Stimulated activated CD4-positive, alpha-beta T cell treated with anti-CD3 and anti-CD28 coated beads, Interleukin-4, amount 100 ng/mL, for 1 hour (primary cell): ENCODE measurements at places on chromosomes 1 and 21.

GRCh38 chr1:40599926-40600325, 65.6 kb downstream of the RIMS3 start:
- no peak for DNase-seq

GRCh38 chr1:167880580-167881021, 33.3 kb downstream of the ADCY10 start:
- DNase-seq = no peak

GRCh38 chr1:35797380-35797779, 10.4 kb upstream of the AGO4 start:
- DNase-seq = no peak

DNA sequence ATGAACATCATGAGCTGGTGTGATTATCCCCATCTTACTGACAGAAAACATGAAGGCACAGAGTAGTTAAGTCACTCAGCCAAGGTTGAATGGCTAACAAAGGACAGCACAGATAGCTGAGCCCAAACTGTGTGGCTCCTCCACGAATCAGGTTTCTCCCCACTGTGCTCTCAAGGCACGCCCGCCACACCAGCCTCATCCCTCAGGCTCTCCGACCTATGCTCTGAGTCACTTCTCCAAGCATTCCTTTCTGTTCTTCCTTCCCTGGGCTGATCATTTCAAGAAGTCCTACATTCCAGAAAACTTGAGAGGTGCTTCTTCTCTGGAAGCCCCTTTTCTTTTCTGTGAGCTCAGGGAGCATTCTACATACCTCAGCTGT, 25.3 kb upstream of the SDC3 start:
- DNase-seq = no peak

DNA sequence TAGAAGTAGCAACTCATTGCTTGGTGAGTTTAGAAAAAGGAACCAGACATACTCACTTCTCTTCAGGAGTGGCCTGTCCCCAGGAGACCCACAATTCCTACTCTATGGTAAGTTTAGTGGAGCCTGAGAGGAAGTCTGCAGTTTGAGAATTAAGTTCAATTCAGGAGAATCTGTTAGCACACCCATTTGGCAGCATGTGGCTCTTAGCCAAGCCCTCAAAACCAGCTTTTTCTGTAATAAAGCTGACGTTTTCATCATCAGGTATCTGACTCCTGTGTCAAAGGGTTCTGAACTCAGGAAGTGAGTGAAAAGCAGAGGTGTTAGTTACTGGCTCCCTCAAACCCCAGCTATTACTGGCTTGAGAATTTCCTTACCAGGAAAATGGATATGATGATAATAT, 20.4 kb upstream of the RGS16 start:
- no peak for DNase-seq

- no peak for DNase-seq
These were observed 16.7 kb upstream of the ERICH3 start for GRCh38 chr1:74690364-74690696.

DNA sequence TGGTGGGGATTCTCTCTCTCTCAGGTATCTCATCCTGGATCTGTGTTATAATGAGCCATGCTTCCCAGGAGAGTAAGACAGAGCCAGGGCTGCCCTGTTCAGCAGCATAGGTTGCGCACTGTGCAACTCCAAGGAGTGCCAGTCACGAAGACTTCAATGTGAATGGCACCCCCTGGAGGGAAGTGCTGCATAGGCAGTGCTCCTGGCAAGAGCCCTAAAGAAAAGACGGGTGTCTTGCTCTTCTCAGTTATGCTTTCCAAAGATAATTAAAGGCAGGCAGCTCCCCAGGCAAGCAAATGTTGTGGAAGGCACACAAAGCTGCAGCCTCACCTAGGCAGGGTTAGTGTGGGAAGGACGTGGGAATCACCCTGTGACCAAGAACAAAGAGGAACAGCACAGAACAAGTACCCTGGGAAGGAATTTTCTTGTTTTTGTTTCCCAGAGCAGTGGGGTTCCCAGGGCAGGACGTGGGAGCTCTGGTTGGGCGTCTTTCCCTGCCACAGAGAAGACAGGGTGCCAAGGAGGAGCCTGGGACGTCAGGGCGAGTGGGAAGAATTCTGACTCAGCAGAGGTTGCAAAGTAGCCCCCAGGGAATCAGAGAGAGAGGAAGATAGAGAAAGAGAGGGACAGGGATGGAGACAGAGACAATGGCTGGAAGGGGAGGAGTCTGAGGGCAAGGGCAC, 120.9 kb downstream of the KCNN3 start:
- DNase-seq = peak; percentile 46

DNA sequence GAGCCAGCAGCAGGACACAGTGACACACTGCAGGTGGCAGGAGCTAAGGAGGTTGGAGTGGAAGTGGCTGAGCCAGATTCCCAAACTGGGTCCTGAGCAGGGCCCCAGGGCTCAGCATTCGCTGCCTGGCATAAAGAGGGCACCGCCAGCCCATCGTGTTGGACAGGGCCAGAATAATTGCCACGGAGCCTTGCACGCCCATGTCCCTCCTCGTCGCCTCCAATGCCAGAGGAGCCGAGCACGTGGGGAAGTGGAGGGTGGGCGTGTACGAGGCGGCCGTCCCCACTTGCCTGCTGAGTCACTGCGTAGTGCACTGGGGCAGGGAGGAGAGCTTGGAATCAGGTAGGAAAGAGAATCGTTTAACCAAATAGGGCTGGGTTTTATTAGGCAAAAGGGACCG, 26.1 kb upstream of the LRRC47 start:
- no peak for DNase-seq

DNA sequence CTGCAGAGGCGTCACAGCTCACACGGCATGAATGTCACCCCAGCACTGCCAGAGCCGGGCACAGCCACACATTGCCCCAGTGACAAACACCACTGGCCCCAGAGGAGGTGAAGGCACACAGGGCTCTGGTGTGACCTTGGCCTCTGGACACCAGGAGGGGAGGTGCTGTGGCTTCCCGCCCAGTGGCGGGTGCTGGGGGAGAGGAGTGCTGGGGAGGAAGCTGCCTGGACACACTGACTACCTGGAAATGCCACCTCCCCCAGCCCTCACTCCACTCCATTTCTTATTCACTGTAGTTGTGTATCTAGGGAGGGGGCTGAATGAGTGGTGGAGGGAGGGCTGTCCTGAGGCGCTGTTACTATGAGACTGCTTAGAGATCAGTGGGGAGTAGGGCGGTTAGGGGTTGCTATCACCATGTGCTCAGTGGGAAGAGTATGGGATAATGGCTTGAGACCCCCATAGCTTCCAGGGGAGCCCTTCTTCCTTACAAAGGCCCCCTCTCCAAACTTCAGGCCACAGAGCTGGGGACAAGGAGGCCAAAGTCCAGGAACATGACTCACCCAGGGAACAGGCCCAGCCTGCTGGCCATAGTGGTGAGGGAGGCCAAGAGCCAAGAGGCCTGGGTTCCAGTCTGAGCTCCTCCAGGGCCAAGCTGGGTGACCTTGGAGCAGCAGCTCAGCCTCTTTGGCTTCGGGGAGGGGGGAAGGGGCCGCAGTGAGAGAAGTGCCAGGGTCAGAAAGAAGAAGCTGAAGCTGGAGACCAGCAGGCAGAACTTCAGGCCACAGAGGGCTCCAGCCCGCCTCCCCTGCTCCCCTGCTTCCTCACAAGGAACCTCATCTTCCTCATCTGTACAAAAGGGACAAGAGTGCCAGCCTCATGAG, 40.1 kb downstream of the AHDC1 start:
- DNase-seq = no peak

DNA sequence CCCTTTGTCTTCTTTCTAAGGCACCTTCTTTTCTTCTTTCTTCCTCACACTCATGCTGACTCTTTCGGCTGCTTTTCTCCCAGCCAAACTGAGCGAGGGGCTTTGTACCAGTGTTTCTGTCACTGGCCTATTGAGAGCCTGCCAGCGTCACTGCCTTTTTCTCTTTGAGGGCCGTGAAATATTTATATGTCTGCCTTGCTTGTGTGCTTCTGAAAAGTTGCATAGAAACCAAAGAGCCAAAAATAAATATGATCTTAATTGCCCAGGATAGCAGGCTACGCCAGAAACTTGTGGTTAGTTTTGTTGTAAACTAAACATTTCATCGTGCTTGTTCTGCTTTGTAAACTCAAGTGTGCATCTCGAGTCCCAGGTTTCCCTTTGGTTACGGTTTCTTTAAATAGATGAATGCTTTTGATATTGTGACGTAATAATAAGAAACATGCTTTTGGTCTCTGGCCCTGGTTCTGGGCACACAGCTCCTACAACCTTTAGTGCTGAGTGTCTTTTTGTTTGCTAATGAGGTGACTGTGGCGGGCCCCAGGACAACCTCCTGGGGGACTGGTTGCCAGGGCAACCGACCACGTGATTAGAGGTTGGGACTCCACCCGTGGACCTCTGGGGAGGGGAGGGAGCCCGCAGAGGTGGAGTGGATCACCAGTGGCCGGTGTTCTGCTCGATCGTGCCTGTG, 10.8 kb downstream of the SLC37A1 start:
- DNase-seq = peak; percentile 18

DNA sequence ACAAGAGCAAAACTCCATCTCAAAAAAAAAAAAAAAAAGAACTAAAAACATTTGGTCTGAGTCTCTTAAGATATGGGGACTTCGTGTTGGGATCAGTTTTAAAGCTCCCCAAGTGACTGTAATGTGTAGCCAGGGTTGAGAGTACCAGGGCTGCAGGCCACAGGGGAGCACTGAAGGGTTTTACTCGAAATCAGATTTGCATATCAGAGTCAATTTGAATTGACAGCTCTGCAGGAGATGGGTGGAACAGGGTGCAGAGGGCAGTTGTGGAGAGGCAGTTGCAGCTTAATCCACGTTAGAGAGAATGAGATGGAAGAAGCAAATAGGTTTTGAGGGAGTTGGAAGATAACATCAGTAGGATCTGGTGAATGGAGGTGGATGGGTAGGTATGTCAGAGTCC, 20.6 kb upstream of the ELOA start:
- no peak for DNase-seq

DNA sequence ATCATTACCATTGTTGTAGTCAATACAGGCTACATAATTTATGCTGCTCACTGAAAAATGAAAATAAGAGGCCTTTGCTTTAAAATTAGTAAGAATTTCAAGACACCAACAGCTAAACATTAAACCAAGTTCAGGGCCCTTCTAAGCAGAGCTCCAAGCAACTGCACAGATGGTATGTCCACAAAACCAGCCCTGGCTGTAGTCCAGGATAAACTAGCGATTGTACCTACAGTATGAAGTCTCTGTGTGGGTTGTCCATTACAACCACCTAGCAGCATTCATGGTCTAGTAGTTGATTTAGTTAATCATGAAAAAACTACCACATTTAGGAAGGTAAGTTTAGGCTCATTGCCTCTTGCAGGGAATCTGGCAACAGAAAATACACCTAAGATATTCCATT, 35.3 kb downstream of the CLCA4 start:
- DNase-seq = no peak
